ENCODE measurements at places on chromosomes 5 and 9.

- DNase-seq, result no peak
These were observed 297.0 kb upstream of the KLF4 start for GRCh38 chr9:107786561-107786960.

DNA sequence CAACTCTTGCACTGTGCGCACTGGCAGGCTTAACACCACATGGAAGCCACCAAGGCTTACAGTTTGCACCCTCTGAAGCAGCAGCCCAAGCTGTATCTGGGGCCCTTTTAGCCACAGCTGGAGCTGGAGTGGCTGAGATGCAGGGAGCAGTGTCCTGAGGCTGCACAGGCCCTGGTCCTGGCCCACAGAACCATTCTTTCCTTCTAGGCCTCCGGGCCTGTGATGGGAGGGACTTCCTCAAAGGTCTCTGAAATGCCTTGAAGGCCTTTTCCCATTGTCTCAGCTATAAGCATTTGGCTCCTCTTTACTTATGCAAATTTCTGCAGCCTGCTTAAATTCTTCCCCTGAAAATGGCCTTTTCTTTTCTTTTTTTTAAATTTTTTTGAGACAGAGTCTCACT lies 104.4 kb upstream of the CPLX2 start:
- no peak for DNase-seq

- DNase-seq, result no peak
These were observed 196.6 kb downstream of the GNA14 start for GRCh38 chr9:77451507-77451906.

DNA sequence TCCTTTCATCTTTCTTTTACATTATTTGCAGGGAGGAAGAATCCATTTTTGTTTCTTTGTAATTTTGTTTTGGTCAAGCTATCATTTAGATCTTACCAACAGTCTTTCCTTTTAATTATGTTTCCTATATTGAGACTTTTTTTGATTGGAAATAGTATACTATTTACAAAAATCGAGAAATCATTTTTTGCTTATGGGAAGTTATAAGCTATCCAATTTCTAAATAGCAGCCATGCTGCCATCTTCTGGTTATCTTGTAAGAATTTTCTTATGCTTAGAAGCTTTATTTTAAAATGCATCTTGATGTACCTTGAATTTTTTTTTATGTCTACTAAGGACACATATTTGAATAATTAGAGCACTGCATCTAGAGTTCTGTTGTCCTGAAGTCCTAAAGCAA lies 821.2 kb downstream of the PTPRD start:
- no peak for DNase-seq

DNA sequence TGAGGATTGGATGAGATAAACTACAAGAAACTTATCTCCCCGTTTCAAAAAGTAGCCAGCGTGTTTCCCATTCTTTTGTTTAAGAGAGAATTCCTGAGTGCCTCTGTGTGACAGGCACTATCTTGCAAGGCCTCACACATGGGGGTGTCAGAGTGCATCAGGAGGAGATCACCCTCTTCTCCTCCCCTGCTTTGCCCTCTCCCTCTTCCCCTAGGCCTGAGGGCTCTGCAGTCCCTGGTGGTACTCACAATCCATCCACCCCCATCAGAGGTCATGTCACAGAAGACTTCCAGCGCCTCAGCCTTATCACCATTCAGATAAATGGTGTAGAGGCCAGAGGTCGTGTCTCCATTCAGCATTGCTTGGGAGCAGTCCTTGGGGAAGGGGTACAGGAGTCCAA lies 88.0 kb downstream of the TNC start:
- DNase-seq, result no peak

GRCh38 chr9:121738968-121739367 lies 87.5 kb downstream of the DAB2IP start:
- DNase-seq, result no peak

- no peak for DNase-seq
These were observed 87.0 kb downstream of the DAB2IP start for GRCh38 chr9:121738411-121738810.

DNA sequence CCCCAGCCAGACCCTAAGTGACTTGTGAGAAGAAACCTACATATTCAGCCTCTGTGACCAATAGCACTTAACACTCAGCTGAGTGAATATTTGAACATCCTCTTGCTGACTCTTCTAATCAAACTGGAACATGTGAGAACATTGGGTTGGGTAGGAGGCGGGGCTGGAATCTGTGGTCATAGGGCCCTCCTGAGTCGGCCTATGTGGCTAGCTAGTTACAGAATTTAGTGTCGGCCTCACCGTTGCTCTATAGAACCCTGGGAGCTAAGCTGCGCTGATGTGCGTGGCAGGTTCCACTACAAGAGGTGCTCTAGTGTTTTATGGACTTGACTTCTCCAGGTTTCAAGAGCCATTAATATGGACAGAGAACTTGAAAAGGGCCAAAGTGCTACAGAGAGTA lies 138.8 kb downstream of the DROSHA start:
- no peak for DNase-seq

DNA sequence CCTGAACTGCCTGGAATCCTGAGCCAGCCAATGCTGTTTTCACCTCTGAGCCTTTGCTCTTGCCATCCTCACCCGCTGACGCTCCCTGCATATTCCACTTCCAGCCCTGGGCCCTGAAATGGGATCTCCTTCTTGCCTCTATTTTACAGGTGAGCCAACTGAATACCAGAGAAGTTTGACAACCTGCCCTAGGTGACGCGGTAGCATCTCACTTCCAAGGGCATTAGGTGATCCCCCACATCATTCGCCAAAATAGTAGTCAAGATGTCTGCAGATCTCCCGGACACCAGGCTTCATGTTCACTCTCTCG lies 43.5 kb downstream of the FOXI1 start:
- no peak for DNase-seq

- no peak for DNase-seq
These were observed 69.6 kb downstream of the CWC27 start for GRCh38 chr5:64838376-64838775.

DNA sequence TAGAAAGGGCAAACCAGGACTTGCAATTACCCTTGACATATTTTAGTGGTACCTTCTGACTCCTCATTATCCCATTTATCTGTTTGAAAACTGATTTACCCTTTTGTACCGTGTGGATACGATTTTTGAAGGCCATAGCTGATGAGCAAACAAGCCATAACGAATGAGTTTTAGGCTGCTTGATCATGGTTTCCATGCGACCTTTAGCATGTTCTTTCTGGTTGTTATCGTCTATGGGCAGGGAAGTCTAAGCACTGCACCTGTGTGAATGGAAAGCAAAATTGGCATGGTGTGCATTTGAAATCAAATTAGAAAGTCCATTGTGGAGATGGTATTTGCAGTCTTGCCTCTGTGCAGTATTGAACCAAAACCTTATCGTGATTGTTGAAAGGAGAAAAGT lies 127.7 kb downstream of the TLE4 start:
- DNase-seq, result no peak

DNA sequence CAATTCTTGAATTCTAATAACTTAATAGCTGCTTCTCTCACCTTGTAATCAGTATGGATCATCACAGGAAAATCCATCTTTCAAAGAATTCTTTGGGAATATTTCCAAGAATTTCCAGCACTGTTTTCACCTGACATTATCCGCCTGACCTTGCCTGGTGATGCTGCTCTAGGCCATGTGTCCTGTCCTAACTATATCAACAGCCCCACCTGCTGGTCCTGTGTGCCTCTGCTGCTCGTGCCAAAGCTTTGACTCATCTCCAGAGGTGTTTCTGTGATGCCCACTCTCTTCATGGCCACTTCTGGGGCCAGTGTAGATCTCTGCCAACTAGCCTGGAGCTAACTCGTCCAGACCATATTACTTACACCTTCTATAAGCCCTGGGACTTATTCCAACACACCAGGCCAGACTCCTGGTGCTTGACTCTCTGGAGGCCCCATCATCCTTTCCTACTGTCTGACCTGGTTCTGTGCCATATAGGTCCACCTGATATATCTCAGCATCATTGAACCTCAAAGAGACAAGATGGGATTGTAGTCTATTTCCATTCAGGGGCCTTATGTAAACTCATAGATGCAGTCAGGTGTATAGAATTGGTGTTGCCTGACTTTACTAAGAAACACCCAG lies 67.5 kb upstream of the CKMT2 start:
- DNase-seq, result peak; percentile 4

GRCh38 chr9:31702957-31703356 lies 681.5 kb upstream of the ACO1 start:
- DNase-seq, result no peak

DNA sequence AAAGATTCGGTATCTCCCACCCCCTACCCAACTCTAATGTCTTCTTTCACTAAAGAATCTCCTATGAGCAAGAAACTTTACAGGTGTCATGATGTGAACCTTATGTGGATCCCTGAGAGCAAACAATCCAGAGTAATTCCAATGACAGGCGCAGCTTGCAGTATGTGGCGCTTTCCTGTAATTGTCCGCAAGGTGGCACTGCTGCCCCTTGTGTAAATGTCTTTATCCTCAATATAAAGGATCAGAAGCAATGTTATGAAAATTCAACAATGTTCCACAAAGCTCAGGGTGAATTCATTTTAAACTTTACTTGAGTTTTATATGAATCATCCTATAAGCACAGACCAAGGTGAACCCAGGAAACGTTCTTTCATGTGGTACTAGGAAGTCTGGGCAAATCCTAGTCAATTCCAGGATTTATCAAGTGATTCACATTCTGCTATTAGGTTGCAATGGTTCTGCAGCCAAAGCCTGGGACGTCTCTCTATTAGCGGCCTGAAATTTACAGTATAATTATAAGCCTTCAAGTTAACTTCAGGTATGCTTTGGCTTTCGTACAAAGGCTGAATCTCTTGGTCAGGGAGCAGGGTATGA lies 113.7 kb downstream of the TRPM6 start:
- DNase-seq, result no peak
